ENCODE measurements at places on chromosomes 6 and 20. TPM values are rescaled to one million over a fixed set of nuclear protein-coding genes. Genes with fewer than 3 reads are reported as not detected.

DNA sequence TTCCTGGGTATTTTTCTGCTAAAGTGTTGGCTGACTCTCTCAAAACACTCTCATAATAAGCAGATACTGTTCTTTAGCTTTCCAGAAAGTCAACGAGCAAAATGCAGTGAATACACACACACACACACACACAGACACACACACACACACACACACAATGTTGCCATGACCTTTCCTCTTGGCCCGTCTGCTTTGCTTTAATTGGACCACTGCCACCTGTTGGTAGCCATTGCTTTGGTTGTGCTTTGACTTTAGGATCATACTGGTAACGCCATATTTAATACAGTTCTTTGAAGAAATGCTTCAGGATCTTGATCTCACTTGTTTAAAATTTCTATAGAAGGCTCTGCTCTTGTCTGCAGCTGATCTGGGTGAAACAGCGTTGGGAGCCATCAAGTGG lies 4.4 kb downstream of the FIG4 start:
- DNase-seq = peak; percentile 9

GRCh38 chr6:36967301-36967700 lies 12.8 kb downstream of the PI16 start:
- DNase-seq = no peak

GRCh38 chr6:25423358-25423757 lies 144.2 kb downstream of the CARMIL1 start:
- DNase-seq = no peak

GRCh38 chr20:21821358-21821757 lies 115.9 kb downstream of the PAX1 start:
- no peak for DNase-seq

GRCh38 chr6:144728804-144729203 lies 443.7 kb downstream of the UTRN start:
- DNase-seq = no peak

FBXO30 gene
- 6.8 TPM for total RNA-seq

- no peak for DNase-seq
These were observed 11.0 kb upstream of the ASCC3 start for GRCh38 chr6:100892116-100892515.

DNA sequence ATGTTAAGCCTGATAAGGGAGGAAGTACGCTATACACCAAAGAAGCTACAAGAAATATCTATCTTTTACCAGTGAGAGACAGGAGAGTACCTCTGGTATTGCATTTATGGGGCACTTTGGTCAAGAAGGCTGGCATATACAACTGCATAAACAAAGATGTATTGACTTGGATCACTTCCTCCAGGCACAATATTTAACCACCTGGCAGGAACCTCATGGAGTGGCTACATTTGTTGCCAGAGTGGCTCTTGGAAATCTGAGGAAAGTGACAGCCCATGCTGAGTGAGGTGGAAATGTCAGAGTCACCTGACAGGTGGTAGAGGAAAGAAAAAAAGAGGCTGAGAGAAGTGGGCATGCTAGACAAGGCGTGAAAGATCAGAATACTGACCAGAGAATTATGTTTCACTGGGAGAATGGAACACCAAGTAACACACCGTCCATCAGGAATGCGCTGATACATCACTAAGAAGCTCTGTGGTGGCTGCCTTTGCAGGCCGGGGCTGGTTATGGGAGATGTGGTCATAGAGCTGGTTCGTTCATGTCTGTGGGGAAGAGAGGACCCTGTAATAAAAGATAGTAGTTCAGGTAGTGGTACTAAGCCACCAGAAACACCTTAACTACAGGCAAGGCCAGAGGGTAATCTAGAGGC lies 61.4 kb upstream of the UFL1 start:
- no peak for DNase-seq

DNA sequence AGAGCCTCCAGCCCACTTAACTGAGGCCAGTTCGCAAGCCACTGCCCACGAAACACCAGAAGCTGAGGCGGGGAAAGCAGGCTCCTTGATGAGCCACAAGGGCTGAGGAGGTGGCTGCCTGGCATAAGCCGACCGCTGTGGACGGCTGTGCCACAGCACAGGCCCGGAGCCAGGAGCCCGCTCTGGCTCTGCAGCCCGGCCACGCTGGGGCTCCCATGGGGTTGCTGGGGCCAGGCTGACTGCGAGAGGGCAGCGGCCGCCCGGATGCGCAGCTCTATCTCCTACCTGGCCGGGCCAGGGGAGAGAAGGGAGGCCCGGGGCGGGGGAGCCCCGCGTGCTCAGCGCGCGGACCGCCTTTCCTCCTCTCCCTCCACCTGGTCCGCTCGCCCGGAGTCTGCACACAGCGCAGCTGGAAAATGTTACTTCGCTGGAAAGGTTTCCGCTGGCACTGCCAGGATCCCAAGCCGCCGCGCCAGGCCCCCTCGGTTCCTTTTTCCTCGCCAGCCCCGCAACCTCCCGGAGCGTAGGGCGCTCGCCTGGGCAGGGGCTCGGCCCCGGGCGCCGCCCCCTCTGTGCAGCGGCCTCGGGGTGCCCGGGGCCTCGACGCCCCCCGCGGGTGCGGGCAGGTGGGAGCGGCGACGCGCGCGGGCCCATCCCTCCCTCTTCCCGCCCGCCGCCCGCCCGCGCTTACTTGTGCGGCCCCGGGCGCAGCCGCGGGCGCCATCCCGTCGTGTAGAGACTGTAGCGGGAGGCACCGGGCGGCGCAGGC lies 657 bp downstream of the EMILIN3 start:
- DNase-seq = no peak

- no peak for DNase-seq
These were observed at the start of gene MYT1 for GRCh38 chr20:64164123-64164836. Gene MYT1, plus strand, starts transcription at chr20:64164452. Its CDS starts 34,410 bp downstream, at chr20:64198862.

- DNase-seq = no peak
These were observed 38.9 kb downstream of the FBXO9 start for GRCh38 chr6:53103993-53104675.

DNA sequence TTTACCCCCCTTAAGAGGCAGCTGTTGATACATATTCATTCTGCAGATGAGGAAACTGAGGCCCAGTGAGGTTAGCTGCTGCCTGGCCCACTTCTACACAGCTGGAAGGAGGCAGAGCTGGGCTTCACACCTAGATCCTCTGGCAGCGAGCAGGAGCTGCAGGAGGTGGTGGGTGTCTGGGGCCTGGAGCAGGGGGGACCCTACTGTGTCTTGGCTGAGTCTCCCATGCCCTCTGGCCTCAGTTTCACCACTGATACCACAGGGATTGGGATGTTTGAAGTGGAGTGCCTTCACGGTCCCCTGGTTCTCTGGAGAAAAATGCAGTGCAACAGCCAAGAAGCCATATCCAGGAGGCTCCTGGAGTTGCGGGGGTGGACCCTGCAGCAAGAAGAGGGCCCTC lies 8.2 kb upstream of the BPIFA2 start:
- DNase-seq = no peak

SLC22A16 gene
- 1.3 TPM for total RNA-seq

DNA sequence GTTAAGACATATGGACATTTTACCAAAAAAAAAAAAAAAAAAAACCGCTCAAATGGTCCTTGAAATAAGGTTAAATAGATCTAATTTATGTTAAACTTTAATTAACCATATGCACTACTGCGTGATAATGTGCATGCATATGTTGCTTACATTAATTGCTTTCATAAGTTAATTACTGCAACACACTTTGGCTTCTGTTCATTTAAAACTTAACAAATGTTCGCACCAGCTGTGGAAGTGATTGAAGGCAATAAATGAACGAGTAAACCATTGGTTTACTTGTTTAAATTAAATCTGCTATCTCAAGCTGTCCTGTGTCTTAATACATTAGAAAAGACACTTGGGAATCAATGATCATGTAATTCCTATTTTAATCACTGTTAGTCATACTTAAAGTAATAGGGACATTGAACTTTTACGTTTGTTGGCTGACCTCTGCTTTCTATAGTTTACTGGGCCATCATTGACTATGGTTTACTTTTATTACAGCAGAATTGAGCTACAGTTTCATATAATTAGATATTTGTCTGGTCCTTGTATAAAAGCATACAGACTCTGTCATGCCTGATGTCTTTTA lies 294.7 kb downstream of the KHDC1L start:
- no peak for DNase-seq

DNA sequence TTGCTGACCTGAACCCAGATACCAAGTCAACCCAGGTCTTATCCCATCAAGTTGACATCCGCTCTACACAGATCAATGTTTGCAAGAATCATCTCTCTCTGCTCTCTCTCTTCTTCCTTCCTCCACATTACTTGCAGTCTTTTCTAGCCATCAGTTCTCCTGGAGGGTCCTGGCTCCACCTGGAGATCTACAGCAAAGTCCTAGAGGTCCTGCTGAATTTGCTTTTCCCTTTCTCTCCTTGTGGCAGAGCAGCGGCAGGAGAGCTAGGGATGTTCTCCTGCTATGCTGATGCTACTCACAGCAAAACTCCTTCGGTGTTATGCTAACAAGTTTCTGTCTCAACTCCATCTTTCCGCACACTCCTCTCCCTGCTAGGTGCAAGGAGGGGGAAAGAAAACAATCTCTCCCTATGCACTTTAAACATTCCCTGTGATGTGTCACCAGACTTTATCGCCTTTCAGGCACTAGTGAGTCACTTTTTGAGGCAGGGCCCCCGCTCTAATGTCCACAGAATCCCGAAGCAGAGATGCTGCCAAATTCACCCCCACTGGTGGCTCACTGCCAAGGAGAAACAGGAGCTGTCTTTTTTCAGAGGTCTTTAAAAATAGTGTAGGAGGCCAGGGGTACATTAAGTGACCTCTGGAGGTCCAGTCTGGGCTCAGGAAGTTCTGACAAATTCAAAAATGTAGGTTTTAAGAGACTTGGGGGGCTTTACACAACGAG lies 62.6 kb downstream of the FAM50B start:
- peak; percentile 64 for DNase-seq

BPI gene
- 0.49 TPM for total RNA-seq

GRCh38 chr6:75208298-75209183 lies 2.7 kb upstream of the COL12A1 start:
- DNase-seq = peak; percentile 88

VSTM2L gene
- total RNA-seq = 71.6 TPM

DNA sequence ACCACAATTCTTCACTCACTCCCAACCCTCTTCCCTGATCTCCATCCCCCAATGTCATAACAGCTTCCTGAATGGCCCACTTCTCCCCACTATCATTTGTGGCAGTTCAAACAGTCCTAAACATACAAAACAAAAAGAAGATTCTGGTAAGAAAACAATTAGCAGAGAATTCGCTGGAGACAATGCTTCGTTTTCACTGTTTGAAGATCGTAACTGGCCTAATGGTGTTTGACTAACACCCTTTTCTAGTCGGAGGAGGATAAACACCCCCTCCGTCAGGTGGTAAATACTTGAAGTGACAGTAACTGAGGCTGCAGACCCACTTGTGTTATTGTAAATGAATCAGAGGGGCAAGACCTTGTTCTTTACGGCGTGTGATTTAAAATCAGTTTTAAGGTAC lies 3.8 kb downstream of the EYA2 start:
- no peak for DNase-seq

DNA sequence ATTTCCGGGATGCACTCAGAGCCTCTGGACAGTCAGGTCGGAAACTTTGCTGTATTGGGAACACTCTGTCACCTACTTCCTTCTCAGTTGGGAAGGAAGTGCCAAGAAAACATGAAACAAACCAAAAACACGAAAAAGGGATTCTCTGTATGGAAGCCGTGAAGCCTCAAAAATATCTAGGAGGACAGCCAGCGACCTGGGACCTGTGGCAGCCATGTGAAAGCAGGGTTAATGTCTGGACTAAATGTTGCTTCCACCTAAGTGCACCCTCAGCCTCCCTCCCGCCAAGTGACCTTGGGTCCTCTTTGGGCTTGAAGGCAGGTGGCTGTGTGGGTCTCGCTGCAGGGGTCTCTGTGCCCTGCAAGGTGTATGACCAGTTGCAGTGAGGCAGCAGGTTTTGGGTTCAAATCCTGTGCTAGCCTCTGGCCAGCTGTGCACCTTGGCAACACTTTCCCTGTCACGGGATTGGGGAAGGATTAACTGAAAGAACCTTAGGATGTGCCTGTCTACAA lies 851 bp downstream of the MAVS start:
- no peak for DNase-seq

- no peak for DNase-seq
These were observed 16.3 kb downstream of the AFDN start for GRCh38 chr6:167843023-167843422.

DNA sequence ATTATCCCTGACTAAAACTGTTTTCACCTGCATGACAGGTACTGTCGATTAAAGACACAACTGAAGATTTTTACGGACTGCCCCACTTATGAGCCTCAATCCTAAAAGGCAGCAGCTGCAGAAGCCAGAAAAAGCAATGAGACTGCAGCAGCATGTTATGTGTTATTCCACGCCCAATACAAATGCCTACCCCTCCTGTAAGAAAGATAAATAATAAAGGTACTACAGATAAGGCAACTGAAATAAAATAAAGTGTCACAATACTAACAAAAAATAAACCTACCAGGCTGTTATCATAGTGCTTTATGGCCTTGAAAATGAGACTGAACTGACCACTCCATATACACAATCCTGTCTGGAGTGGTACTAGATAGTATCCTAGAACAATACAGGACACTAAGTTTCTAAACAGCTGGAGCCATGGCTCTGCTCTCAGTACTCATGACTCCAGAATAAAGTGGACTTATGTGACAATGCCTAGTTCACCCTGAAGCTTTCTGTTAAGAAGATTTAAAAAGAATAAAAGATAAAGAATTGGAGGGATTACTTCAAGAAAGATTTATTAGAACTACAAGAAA lies 9.5 kb downstream of the BCLAF1 start:
- DNase-seq = no peak

DNA sequence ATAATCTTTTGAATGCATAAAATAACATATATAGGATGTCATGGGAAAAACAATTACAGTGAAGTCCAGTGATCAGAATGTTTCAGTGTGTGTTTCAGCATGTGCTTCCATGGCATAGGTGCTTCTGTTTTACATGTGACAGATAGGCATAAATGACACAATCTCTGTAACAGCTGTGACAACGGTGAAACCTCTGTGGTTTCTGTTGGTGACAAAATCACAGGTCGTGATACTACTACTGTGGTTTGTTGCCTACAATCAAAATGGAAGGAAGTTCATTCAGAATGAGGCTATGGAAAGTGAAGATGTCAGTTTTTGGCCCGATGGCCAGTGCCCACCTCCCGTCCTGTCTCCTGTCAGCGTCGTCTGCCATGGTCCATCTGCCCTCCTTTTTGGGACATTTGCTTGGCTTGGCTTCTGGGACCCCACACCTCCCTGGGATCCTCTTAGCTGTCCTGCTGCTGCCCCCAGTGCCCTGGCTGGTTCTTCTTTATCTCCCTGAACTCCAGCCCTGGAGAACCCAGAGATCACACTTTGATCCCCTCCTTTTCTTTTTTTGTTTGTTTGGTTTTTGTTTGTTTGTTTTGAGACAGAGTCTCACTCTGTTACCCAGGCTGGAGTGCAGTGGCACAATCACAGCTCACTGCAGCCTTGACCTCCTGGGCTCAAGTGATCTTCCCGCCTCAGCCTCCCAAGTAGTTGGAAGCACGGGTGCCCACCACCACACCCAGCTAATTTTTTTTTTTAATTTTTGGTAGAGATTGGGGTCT lies 79.3 kb upstream of the NAA20 start:
- DNase-seq = no peak

DNA sequence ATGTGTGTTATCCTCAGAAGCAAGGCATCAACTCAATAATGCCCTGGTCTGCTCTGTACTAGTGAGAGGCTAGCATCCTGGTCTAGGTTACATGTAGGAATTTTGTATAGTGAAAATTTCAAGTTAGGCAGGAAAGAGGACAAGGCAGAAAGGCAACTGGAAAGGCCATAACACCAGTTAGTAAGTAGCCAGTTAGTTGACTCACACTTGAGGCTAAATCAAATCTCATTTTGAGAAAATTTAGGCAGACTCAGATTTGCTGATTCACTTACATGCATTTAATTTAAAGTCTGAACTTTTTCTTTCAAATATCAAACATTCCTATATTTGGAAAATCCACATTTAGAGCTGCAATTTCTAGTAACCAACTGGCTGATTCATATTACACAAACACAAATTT lies 184.5 kb upstream of the TCF21 start:
- DNase-seq = no peak
